Aorta (tissue), 5 donors: ENCODE measurements at places on chromosomes 5 and 9. TPM values are rescaled to one million over a fixed set of nuclear protein-coding genes. Genes with fewer than 3 reads are reported as not detected.

The FRRS1L gene
- total RNA-seq, result 0.29 TPM

The NME5 gene
- total RNA-seq, result 2.1 TPM

GRCh38 chr9:137550231-137550621 is at the start of gene PNPLA7:
TSS of gene PNPLA7 (minus strand) at chr9:137550402. CDS start at chr9:137550197, 205 bp downstream.
- H3K36me3 ChIP-seq, result peaks cover 2% of the 10 kb centered on the region
- peak; percentile 93 for DNase-seq
- peak within 1 kb of the TSS; percentile 1 for H3K27ac ChIP-seq
- peak within 1 kb of the TSS; percentile 79 for H3K4me3 ChIP-seq
- H3K4me1 ChIP-seq, result no peaks in the 10 kb centered on the region

DNA sequence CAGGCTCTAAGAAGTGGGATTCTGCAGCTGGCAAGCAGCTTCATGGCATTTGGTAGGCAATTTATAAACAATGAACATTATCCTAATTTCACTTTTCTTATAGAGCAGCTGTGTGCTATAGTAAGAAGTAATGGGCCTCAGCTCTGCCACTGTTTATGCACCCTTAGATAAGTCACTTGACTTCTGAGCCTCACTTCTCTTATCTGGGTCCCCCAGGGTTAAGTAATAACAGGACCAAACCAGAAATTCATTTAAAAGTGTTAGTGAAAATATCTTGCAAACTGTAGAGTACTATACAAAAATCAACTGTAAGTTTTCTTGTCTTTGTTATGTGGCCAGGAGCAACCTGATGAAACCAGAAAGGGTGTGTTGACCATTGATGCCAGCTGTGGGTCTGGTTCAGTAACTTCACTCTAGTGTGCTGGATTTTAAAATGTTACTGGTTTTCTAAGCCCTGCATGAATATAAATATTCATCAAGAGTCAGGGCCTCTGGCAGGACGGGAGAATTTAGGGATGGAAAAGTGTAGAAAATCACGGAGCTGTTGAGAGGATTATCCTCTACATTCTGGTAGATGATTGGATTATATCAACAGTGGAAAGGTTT is 24.2 kb downstream of the TNFAIP8 start:
- H3K27ac ChIP-seq, result no peak overlapping the region
- H3K27me3 ChIP-seq, result no peaks in the 10 kb centered on the region
- DNase-seq, result no peak
- H3K4me1 ChIP-seq, result peaks cover 4% of the 10 kb centered on the region
- no peak overlapping the region for H3K4me3 ChIP-seq
